ENCODE measurements at places on chromosomes 7 and 10.

DNA sequence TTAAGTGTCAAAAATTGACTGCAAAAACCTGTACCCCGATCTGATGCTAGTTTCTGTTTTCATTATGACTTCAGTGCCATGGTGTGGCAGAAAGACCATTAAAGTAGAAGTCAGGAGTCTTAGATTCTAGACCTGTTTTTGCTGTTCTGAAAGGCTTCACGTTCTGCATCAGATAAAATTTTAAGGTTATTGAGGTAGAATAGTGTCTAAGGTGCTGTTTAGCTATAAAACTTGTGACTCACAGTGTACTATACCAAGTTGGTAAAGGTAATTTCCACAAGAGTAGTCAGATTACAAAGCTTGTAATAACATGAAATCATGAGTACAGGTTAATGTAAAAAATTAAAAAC is 38.6 kb downstream of the ZNRF2 start:
- DNase-seq, result no peak

DNA sequence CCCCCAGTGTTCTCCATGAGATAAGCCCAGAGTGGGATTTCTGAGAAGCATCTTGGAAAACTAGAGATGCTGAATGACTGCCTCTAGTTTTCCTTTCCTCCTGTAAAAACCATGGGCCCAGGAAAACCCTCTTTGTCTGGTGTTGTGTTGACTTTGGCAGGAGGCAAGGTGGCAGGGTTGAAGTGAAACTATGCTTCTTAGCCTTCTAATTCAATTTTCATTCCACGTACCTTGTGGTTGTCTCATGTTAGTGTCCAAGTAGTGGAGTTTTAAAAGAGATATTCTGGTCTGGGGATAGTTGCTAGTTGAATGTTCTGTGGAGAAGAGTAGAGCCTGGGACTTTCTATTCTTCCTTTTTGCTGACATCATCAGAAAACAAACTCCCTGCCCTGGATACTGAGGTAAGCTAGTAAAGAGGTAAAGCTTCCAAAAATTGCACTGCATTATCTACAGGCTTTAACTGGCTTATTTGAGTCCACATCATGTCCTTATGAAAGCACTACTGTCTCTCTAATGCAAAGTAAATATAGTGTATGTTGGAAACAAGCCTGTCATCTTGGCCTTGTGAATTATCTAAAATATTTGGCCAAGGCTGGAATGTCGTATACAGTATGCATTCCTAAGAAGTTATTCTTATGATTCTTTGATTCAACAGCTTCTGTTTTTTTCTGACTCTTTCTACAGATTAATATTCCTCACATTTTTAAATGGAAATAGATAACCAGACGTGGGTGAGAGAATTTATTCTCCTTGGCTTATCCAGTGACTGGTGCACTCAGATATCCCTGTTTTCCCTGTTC is at the start of gene OR2F2:
Gene OR2F2, plus strand, starts transcription at position 708 of the 800 bp plus-strand sequence. Its CDS starts 0 bp downstream, at position 708.
- no peak for DNase-seq

GRCh38 chr7:157300369-157300825 is 36.4 kb upstream of the DNAJB6 start:
- no peak for DNase-seq

- DNase-seq, result no peak
Measured at GRCh38 chr7:120334475-120334874, 61.5 kb downstream of the KCND2 start.

GRCh38 chr7:151674161-151674920 is 154.6 kb upstream of the RHEB start:
- no peak for DNase-seq

DNA sequence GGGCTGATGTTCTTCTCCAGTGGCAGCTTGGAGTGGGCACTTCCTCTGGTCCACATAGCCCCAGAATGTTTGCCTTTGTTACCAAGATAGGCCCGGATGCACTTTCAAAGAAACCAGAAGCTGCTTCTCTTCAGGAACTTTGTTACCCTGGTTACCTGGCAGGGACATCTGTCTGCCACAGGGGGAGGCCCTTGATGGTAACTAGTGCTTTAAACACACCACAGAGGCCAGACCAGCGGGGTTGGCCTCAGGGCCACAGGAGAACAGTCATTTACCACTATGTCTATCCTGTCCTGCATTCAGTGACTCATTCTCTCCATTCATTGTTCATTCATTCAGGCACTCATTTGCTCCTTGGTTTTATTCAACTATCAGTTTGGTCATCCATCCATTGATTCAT is 11.9 kb upstream of the PLEKHA1 start:
- DNase-seq, result peak; percentile 37

DNA sequence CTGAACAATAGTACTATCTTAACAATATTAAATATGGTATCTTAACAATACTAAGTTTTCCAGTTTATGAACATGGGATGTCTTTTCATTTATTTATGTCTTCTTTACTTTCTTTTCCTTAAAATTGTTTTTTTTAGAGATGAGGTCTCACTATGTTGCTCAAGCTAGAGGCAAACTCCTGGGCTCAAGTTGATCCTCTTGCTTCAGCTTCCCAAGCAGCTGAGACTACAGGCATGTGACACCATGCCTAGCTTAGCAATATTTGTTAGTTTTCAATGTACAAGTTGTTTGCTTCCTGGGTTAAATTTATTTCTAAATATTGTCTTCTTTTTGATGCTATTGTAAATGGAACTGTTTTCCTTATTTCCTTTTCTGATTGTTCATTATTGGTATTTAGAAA is 16.9 kb downstream of the CDH23 start:
- DNase-seq, result no peak

DNA sequence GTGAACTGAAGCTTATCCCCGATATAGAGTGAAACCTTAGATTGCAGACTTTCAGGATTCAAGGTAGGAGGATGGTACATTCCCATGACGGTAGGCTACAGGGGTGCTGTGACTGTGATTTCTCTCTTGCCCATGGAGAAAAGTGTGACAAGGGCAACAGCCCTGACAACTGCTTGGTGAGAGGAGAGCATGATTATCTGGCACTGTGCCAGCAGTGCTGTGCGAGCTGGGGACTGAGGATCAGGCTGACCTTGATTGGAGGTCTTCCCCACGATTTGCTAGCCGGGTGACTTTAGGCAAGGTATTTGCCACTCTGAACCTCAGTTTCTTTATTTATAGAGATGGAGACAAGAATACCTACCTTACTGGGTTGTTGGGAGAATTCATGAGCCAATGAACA is 229.5 kb downstream of the PTEN start:
- DNase-seq, result no peak

DNA sequence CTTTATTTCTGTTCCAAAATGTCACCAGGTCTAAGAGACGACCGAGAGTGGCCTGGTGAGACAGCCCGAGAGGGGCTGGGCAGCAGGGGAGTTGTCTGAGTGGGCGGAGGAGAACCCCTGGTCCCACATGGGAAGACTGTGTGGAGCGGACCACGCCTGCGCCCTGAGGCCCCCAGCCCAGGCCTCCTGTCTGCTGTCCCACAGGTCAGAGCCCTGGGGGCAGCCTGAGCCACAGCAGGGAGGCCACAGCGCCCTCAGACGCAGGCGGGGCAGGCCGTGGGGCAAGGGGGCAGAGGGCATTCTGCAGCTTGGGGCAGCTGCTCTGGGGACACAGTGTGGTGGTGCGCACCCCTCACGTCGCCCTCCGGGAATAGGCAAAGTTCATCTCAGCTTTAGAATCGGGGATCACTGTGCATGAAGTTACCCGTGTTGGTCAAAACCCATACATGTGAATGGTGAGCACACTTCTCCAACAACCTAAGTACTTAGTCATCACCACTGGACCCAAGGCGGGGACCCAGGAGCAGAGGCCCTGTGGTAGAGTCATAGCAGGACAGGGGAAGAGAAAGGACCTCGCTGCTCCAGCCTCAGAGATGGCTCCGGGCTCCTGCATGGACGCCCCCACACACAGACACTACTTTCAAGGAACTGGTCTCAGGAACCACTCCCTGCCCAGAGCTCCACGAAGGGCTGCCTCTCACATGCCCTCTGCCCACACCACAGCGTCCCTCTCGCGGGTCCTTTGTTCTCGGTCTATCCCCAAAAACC is 214.7 kb downstream of the ELFN1 start:
- no peak for DNase-seq

- DNase-seq, result peak; percentile 27
Measured at GRCh38 chr10:79346388-79347225, 662 bp upstream of the PPIF start.

GRCh38 chr7:19565602-19566001 is 143.2 kb downstream of the POLR1F start:
- no peak for DNase-seq

DNA sequence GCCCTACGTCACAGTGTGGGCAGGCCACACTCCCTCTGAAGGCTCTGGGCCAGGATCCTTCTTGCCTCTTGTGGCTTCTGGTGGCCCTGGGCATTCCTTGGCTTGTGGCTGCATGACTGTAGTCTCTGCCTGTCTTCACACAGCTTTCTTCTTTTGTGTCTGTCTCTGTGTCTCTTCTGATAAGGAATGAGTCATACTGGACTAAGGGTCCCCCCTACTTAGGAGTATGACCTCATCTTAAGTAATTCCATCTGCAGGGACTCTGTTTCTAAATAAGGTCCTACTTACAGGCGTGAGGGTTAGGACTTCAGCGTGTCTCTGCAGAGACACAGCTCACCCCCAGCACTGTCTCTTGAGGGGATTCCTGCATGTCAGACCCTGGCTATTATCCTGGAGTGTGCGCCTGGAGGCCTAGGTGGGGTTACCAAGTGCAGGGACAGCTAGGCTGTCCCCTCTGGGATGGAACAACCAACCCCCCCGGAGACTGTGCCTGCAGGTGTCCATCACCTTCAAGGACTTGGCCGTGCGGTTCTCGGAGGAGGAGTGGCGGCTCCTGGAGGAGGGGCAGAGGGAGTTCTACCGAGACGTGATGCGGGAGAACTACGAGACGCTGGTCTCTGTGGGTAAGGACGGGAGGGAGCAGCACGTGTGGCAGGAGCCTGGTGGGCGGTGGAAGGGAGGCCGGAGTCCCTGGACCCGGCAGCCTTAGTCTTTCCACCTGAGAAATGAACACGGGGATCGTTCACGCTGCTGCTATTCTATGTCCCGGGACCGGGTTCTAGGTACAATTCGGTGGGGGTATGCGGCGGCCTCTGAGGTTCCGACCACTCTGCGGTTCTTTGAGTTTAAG is 54.1 kb downstream of the ZNF467 start:
- no peak for DNase-seq

DNA sequence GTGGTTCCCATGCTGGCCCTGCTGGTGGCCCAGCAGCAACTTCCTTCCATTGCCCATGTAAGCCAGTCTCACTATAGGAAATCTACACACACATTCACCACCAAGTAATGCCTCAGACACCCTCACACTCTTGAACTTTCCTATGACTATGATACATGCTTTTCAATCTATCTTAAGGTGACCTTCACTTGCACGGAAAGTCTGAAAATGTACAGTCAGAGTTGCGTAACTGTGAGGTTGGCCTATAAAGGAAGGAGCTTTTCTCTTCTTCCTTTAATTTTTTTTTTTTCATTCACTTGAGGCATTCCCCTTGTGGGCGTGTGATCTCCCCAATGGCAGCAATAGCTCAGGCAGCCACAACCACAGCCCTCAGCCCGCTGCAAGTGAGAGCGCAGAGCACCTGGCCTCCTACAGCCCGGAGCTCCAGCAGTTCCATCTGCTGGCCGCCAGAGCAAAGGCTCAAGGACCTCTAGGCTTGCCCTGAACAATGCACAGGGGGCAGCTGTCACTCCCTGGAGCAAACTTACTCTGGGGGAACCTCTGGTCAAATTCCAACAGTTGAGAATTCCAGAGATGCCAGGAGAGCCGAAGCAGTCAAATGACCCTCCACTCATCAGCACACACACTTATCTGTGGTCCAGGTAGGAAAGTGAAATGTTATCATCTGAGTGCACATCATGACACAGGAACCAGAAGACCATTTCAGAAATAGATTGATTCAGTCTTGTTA is 123.1 kb upstream of the ADO start:
- peak; percentile 89 for DNase-seq

DNA sequence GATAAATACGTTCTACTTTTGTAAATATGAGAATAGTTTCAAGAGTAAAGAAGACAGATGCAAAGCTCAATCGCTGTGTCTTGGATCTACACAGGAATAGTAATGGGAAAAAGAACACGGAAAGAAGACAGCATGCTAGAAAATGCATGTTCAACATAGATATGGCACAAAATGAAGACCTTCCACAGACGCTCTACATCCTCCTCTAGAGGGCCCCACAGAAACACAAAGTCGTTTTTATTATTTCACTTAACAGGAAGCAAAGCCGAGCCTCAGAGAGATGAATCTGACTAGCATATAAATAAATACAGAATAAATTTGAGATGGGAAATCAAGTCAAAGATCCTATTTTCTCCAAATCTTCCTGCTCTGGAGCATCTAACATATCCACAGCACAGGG is 292.6 kb downstream of the PARD3 start:
- DNase-seq, result no peak

GRCh38 chr10:69911613-69912528 is 110.2 kb downstream of the COL13A1 start:
- DNase-seq, result no peak

DNA sequence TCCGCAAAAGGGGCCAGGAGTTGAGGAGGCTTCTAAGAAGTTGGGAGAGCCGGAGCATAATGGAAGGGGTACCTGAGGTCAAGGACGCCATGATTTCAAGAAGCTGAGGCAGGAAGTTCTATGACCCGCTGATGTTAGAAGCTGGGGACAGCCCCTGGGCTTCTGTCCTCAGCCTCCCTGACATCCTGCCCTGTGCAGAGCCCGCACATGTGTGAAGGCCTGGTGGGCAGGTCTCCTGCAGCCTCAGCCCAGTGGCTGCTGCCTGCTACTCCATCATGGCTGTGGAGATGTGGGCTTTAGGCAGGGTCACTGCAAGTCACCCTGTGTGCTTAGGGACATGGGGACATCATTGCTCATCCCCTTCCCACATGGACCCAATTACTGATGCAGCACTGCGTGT is 53.8 kb upstream of the PCBD1 start:
- no peak for DNase-seq

- DNase-seq, result no peak
Measured at GRCh38 chr7:134823400-134823799, 44.0 kb downstream of the CALD1 start.

DNA sequence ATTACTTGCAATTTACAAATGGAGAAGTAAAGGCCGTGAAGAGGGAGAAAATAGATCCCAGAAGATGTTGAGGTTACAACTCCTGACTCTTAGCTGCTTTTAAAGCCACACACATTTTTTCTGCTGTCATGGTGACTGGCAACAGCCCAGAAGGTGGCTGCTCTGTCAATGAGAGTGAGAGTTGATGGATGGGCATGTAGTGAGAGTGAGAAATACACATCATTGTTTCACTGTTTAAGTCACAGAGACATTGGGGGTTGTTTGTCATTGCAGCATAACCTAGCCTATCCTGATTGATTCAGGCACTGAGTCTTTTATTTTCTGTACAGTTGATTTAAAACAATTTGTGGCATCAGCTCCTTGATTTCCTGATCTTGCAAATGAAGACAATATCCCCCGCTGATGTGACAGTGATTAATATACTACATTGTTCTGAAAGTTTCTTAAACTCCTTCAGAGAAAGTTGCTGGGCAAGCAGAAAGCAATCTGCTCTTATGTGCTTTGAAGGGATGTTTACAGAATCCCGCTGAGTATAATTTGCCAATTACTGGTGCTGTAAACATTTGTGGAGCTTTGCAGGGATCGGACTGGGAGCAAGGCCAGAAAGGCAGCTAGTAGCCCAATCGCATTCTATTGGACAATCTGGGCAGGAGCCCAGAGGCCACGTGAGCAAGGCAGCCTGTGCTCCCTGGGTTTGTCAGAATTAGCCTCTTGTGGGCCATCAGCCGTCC is 229.6 kb downstream of the PRPF18 start:
- no peak for DNase-seq
